T47D (cell line): ENCODE measurements at places on chromosomes 6 and 20.

- no peak for DNase-seq
Measured at GRCh38 chr6:147127587-147127986, 76.6 kb upstream of the STXBP5 start.

DNA sequence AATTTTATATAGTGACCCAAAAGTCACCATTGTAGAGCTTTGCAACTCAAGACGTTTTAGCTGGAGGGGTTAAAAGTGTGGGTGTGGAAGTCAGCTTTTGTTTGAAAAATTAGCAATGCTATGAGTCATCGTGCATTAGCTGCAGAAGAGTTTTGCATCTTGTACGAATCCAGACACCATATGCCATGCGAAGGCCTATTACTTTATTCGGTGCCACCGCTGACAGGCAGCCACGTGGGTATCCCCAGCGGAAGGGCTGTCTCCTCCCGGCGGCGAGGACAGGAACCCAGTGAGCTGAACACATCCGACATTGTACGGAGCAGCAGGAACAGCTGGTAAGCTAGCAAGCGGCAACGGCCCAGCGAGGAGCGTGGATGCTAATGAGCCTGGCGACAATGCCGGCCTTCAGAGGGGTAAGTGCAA is 84.4 kb downstream of the INSM1 start:
- no peak for DNase-seq

GRCh38 chr20:38007526-38007925 is 25.7 kb downstream of the TTI1 start:
- DNase-seq, result no peak

DNA sequence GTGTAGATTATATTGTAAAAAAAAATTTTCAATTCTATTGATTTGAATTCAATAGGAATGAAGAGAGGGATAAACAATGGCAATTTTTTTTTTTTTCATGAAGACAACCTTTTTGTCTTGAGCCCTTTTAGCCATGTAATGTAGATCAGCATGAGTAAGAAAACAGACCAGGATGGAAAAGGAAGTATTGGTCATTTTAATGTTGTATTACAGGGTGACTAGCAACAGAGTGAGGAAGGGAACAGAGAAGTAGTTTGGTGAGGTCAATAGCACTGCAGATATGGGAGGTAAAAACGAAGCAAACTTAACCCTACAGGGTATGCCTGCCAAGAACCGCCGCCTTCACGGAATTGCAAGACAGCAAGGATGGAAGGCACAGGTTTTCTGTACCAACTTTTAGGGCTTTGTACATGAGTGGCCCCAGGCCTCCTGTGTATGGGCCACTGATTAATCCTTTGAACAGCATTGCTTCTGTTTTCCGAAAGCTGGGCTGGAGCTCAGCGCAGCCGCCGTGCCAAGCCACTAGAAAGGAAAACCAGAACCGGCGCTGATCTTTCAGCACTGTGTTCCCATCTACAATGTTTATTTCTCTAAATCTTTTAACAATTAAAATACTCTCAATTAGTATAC is 383.7 kb downstream of the CENPW start:
- no peak for DNase-seq

DNA sequence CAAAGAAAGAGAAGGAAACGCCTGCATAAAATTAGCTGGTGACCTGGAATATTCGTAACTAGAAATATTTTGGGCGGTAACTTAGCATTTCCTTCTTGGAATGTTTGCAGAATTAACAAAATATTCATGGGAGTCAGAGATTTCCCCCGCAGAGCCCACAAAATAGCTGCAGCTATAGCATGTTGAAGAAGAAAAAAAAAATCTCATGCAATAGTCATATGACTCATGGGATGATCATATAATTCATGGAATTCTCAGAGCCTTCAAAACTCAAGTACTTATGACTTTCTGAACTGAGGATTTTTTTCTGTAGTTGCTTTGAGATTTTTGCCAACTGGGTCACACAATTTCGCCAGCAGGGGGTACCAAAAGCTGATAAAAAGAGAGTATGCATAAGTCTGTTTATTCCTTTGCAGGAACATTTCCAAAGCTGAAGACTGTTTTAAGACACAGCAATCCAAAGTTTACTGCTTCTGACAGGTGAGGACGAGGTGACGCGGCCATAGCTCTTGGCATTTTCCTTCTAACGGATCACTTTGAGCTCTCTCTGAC is 586.0 kb upstream of the CHD6 start:
- peak; percentile 14 for DNase-seq

- DNase-seq, result no peak
Measured at GRCh38 chr6:2945153-2945452, 26.3 kb downstream of the SERPINB6 start.

DNA sequence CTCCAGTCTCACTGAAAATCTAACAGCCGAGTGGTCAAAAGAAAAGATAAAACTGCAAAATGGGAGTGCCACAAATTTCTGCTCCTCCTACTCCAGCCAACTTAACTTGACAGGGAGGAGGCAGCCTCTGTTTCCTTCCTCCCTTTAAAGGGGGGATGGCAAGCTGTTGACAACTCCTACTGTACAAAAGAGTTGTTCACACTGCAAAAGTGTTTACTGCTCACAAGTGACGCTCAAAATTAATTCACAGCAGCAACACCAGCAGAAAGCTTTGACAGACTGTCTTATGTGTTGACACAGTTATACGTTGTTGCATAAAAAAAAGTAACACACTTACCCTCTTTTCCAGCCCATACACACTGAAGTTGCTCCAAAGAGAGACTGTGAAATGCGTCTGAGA is 169.8 kb downstream of the BACH2 start:
- no peak for DNase-seq

DNA sequence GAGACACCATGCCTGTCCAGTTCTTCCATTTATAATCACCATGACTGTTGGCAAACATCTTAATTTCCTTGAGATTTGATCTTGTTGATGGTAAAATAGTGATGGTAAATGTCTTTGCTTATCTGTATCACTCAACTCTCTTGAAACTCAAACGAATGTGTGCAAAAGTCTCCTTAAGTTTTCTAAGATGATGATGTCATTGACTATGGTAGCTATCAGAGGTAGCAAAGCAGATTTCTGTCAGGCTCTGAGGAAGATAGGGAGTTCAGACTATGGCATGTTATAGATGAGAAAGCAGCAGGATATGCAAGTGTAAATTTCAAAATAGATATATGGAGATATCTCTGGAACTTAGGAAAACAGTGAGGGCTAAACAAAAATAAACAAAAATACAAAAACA is 121.0 kb upstream of the GJE1 start:
- DNase-seq, result no peak

DNA sequence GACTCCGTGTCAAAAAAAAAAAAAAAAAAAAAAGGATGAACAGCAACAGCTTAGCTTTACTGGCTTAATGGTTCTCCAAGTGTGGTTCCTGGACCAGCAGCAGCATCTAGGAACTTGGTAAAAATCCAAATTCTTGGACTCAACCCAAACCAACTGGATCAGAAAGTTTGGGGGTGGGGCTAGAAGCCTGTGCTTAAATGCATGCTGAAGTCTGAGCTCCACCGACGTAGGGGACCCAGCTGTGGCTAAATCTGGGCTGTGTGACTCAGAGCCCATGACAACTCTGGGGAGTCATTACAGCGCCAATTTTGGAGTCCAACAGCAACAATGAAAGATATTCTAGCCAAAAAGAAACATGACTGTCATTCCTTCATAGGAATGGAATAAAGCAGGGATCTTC is 13.6 kb upstream of the CHD6 start:
- no peak for DNase-seq

DNA sequence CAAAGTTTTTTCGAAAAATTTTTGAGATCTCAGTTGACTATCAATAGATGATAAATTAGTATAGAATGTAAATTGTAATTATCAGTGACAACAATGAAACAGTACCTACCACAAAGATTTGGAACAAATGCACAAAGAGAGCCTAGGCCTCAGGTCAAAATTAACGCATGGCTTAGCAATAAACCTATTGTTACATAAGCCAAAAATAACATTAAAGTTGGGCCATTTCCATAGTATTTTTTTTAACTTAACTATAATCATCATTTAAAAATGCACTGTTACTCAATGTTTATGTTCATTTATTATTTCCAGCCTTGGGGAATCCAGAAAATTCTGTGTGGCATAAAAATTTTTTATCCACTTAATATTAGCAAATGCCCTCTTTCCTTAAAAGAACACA is 117.0 kb downstream of the EPB41L2 start:
- no peak for DNase-seq

DNA sequence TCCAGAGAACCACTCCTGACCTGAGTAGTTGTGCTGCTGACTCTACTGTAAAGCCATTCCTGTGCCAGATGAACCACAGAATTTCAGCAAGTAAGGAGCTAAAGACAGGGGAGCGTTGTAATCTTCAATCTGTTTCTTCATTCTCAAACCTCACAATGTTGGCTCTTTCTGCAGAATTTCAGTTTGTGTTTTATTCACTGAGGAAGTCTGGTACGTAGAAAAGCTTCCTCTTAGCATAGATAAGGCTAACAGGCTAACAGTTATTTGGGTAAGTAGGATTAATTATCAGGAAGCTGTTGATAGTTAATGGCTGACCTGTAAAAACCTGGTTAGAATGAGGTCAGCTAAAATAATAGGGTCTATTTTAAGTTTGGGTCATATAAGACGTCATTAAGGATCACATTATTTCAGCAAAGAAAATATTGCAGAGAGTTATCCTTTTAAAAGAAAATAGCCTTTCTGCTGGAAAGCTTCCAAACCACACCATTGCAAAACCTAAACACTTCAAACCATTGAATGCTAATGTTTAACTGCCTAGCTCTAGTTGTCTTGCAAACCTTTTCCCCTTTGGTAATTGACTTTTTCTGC is 14.1 kb upstream of the TENT5A start:
- no peak for DNase-seq

DNA sequence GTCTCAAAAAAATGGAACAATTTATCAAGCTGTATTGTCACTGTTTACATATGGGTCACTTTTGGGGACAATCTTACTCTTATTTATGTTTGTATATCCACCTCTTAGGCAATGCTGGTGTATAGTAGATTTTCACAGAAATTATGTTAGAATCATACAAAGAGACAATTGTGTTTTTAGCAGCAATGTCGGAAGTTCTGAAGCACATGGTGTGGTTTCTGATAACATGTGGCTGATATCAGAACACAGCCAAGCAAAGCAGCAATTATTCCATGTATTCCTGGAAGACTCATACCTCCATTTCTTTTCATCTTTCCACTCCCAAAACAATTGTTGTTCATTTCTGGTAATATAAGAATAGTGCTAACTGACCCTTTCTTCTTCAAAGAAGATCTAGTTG is 17.5 kb upstream of the LOC128125822 start:
- DNase-seq, result no peak

GRCh38 chr20:819680-820322 is 13.7 kb upstream of the FAM110A start:
- DNase-seq, result no peak

- DNase-seq, result no peak
Measured at GRCh38 chr20:57194154-57194553, 72.3 kb downstream of the BMP7 start.

DNA sequence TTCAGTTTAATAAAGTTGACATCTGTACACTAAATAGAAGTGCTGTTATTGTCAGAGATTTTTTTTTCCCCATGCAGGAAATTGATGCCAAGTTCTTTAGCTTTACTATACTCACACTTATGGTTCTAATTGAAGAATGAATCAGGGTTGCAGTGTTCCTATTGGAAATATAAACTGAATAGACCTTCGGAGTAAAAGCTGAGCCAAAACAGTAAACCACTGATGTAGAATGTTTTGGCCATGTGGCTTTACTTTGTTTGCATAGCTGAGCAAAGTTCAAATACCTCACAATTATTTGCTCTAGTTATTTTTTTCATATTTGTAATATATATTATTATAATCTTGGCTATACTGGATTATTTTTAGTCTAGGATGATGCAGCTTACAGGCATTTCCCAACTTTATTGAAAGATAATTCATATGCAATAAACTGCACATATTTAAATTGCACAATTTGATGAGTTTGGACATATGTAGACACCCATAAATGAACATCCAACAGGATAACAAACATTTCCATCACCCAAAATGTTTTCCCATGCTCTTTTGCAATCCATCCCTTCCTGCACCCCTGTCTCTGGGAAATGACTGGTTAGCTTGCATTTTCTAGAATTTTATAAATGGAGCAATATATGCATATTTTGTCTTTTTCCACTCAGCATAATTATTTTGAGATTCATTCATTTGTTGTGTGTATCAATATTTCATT is 105.8 kb upstream of the NOX3 start:
- no peak for DNase-seq

GRCh38 chr6:113858480-113859348 is 1.6 kb downstream of the MARCKS start:
- peak; percentile 78 for DNase-seq

DNA sequence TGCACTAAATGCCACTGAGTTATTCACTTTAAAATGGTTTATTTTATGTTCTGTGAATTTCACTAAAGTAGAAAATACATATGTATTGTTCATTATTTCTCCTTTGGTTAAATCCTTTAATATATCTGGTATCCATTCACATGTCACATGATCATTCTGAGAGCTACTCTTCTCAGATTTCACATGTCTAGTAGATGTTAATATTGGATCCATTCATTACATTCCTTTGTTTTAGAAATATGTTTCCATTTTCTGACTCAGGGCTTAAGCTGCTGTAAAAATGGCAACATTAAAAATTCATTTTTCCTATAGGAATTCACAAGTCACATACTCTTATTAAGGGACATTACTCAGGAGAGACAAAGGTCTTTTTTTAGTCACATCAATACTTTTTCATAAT is 205.4 kb downstream of the ZFAND3 start:
- DNase-seq, result no peak

DNA sequence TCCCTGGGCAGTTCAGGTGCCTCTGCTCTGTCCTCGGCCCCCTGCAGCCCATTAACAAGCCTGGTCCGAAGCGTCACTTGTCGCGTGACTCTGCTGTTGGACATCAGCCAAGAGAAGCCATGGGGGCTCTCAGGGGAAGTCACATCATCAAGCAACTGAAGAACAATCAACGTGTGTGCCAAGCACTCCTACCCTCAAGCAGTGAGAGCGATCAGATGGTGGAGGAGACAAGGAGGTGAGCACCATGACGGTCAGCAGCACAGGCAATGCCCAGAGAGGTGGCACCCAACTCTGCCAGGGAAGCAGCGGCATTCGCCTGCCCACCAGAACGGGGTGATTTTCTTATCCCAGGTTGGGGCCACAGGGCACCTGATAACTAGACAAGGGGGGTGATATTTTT is 132.7 kb downstream of the AGPAT4 start:
- no peak for DNase-seq

DNA sequence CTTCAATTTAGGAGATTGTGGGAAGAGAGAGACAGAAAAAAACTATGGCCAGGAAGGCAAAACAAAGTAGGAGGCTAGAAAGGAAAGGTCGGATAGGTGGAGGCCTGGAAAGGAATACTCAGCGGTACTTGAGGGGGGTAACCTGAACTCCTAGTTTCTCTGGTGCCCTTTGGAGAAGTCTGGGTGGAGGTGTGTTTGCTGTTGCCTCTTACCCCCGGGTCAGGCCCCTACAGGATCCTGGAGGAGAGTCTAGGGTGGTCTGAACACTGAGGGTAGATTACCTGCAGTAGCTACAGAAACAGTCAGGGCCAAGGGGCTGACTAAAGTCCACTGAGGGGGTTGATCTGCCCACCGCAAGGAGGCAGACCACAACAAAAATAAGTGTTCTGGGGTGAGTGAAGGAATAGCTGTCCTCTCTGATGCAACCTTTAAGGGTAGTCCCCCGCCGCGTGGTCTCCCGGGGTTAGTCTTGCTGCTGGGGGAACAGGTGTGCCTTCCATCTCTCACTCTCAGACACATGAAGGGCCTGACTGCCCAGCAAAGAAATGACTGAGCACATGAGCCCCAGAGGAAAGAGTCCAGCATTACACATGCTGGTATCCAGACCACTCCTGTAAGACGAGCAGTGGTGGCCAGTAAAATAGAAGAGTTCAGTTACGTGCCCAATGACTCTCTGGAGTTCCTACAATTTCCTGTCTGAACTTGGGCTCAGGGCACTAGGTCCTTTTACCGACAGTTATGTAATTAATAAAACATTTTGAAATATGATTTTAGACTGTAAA is 59.5 kb downstream of the MTHFD1L start:
- no peak for DNase-seq
